Adipocyte (in vitro differentiated cells): ENCODE measurements at places on chromosomes 5 and 9.

GRCh38 chr5:124721229-124721735 is 25.2 kb downstream of the ZNF608 start:
- DNase-seq, result no peak

DNA sequence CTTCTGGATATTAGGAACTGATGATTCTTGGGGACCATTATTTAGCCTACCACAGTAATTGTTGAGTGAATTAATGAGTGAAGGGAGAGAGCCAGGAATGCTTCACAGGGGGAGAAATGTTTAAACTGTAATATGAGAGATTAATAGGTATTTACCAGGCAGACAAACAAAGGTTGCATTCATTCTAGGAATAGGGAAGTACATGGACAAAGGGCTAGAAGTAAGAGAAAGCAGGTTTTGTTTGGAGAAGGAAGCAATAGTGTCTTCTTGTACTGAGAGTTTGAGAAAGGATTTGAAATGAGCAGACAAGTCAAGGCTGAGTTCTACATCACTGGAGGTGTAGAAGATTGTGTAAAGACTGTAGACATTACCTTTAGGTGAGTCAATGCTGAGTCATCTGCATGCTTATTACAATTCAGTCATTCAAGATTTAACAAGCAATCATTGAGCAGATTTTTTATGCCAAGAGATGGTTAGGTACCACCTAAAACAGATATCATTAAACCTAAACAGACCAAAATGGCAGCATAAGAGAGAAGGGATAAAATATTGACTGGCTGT is 8.0 kb downstream of the TAF1L start:
- no peak for DNase-seq

DNA sequence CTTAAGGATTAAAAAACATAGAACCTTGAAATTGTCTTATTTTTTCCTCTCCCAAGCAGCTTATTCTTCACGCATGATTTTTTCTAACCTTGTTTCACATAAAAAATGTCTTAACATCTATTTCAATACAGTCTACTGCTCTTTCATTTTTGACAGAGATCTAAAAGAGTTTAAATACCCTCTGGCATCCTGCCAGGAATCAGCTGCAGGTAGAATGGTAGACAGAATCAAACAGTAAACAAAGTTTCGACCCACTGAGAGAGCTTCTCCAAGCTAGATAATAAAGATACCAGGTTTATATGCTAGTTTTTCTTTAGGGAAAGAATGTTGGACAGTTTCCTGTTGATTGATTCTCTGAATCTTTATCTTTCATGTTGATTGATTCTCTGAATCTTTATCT is 555.8 kb upstream of the CDH9 start:
- no peak for DNase-seq

DNA sequence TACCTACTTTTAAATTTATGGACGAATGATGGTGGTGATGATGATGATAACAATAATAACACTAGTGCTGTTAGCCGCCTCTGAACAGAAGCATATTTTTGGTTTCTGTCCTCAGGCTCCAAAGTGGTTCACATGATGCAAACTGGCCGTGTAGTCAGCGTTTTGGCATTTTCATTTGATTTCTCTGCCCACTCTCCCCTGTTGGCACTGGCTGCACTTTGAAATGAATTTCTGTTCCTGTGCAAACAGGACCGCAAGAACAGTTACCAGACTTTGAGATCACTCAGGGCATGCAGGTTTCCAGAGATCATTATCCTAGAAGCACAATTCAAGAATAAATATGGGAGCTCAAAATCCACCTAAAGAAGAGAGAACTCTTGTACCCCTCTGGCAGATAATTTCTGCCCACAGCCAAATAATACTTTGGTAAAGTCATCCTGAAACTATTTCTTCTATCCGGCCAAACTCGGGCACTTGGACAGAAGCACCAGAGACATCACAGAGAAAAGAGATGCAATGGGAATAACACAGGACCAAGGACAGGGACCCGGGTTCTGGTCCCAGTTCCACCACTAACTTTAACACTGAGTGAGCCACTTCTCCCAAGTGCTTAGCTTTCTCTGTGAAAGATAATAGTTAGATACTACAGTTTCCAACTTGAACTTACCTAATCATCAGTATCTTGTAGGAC is 201.7 kb upstream of the PTGER4 start:
- DNase-seq, result peak; percentile 71

- no peak for DNase-seq
Measured at GRCh38 chr5:145161391-145161790, 673.8 kb downstream of the PRELID2 start.

DNA sequence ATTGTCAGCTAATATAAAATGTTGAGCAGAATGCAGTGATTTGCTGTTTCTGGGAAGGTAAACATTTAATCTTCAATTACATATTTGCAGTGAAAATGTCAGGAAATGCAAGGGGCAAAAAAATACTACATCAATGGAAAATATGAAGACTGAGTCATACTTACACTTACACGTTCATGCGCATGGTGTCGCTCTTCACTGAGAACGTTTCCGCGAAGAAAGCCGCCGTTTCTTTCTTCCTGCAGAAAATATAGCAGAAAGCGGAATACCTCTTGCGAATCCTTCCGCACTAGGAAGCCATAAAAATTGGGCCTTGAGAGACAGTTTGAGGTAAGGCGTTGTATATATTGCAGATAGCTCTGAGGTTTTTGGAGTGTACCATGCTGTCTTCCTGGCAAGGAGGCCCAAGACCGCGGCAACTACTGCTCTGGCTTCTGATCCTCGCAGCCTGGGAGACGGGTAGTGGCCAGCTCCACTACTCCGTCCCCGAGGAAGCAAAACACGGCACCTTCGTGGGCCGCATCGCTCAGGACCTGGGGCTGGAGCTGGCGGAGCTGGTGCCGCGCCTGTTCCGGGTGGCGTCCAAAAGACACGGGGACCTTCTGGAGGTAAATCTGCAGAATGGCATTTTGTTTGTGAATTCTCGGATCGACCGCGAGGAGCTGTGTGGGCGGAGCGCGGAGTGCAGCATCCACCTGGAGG is at the start of gene PCDHA13:
TSS of gene PCDHA13 (plus strand) at position 236 of the 702 bp plus-strand sequence. CDS start at position 381, 145 bp downstream.
- peak; percentile 0 for DNase-seq

DNA sequence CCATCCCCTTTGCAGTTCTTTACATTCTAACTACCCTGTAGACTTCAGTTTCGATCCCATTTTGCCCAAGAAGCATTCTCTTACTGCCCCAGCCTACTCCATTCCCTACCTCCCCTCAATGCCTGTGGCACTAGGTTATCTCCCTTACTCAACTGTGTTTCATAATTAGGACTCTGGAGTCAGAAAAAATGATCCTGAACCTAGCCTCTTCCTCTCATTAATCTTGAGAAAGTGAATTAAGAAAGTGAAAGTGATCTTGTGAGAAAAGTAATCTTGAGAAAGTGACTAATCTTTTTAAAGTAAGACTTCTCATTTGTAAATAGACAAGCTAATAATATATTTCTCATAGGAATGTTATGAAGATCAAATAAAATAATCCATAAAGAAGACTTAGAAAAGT is 444.0 kb upstream of the TRPC7 start:
- DNase-seq, result no peak

- DNase-seq, result peak; percentile 83
Measured at GRCh38 chr9:75866273-75866871, 24.1 kb upstream of the PCSK5 start.

DNA sequence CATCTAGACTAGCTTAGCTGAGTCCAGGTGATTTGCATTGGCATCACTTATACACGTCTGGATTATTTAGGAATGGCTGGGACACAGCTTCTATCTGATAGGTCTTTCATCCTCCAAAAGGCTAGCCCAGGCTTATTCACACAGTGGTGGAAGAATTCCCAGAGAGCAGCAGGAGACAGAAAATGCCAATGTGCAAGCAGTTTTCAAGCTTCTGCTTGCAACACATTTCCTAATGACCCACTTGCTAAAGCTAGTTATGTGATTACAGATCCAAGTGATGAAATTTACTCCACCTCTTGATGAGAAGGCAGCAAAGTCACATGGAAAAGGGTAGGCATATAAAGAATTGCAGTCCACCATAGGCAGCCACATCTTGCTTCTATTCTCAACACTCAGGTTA is 44.2 kb upstream of the MAST4 start:
- no peak for DNase-seq

DNA sequence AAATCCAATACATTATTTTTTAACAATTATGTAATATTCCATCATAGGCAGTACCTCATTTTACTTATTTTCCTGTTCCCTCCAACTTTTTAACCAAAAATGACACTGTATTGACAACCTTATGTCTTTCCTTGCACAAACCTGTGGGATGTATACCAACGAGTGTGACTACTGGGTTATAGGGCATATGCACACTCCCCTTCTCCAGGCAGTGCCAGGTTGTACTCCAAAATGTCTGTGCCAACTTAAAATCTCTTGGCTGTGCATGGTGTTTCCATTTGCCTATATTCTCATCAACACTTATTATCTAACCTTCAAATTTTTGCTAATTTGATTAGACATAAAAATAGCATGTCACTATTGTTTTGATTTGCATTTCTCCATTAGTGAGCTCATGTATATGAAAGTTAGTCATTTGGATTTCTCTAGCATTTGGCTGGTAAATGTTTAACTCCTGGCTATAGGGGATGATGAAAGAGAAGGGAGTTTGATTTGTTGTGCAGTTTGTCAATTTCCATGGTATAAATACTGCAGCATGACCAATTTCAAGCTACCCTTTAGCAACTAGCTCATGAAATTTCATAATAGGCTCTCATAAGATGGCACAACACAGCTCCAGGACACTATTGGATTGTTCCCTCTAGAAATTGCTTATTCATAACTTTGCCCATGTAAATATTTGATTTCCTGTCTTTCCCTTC is 129.9 kb downstream of the BAAT start:
- DNase-seq, result no peak
